Spleen (tissue), 13 donors: ENCODE measurements at places on chromosomes 3 and 15. TPM values are rescaled to one million over a fixed set of nuclear protein-coding genes. Genes with fewer than 3 reads are reported as not detected.

- no peak for DNase-seq
Measured at GRCh38 chr3:30248423-30248822, 358.0 kb upstream of the TGFBR2 start.

- no peak for DNase-seq
Measured at GRCh38 chr3:30112902-30113484, 493.4 kb upstream of the TGFBR2 start.

- DNase-seq, result peak; percentile 59
Measured at GRCh38 chr3:195072916-195073564, 197.9 kb downstream of the XXYLT1 start.

The RARRES1 gene
- 5.0 TPM for total RNA-seq
